ENCODE measurements at places on chromosomes 12 and 14. TPM values are rescaled to one million over a fixed set of nuclear protein-coding genes. Genes with fewer than 3 reads are reported as not detected.

Gene NRL
- total RNA-seq, result 1.8 TPM

Gene TRIAP1
- 16.1 TPM for total RNA-seq

Gene KCNMB4
- 1.6 TPM for total RNA-seq

Gene PRR4
- 1.8 TPM for total RNA-seq

Gene CCDC38
- total RNA-seq, result not detected

Gene TEX22
- total RNA-seq, result 2.4 TPM

Gene LRRK2
- 8.4 TPM for total RNA-seq

Gene CACNA2D4
- total RNA-seq, result 1.1 TPM

Gene GLI1
- 0.92 TPM for total RNA-seq

Gene PSMA6
- 195 TPM for total RNA-seq

Gene CLEC2A
- total RNA-seq, result not detected

Gene CEBPE
- not detected for total RNA-seq

Gene FRS2
- total RNA-seq, result 19.0 TPM

Gene CLEC1B
- not detected for total RNA-seq

Gene MFAP5
- 56.0 TPM for total RNA-seq

Gene SERPINA1
- total RNA-seq, result 9.1 TPM

Gene ESPL1
- 0.97 TPM for total RNA-seq

Gene CPNE6
- total RNA-seq, result not detected

Gene KRT83
- not detected for total RNA-seq

Gene RILPL2
- 2.0 TPM for total RNA-seq
